ENCODE measurements at places on chromosomes 7 and 10.

DNA sequence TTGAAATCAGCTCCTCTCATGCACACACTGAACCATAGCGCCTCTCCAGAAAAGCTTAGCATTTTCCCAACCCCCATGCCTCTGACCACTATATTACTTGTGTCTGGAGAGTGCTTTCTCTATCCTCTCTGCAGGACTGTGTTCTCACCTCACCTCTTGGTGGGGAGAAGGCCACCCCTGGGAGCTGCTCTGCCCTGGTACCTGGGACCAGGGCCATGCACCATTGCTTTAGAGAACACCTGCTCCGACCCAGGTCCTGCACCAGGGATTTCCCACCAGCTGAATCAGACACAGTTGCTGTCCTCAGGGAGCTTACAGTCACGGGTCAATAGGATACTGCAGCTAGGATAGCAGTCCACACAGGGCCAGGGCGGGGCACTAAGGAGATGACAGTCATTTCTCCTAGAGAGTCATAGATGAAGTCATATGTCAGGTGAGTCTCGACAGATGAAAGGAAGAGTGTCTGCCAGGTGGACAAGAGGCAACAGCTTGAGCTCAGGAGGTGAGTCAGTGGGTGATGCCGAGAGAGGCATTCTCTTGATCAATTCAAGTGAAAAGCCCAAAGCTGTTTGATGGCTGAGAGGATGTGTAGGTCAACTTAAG is 619 bp upstream of the LMTK2 start:
- peak; percentile 2 for DNase-seq

- DNase-seq = no peak
Observed at GRCh38 chr10:112124866-112125265, 58.7 kb downstream of the GPAM start.

DNA sequence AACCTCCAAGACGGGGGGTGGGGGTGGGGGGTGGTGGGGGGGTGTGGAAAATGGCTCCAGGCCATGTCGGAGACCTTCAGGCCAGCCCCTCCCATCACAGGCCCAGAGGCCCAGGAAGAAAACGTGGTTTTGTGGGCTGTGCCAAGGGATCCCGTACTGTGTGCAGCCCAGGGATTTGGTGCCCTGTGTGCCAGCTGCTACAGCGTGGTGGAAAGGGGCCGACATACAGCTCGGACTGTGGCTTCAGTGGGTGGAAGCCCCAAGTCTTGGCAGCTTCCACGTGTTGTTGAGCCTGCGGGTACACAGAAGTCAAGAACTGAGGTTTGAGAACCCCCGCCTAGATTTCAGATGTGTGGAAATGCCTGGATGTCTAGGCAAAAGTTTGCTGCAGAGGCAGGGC is 259.7 kb downstream of the HGF start:
- DNase-seq = no peak

GRCh38 chr7:22572292-22572691 is 72.3 kb upstream of the STEAP1B start:
- no peak for DNase-seq

- no peak for DNase-seq
Observed at GRCh38 chr10:26790221-26790995, 70.3 kb downstream of the ABI1 start.

- no peak for DNase-seq
Observed at GRCh38 chr7:17184805-17185689, 113.4 kb upstream of the AHR start.

DNA sequence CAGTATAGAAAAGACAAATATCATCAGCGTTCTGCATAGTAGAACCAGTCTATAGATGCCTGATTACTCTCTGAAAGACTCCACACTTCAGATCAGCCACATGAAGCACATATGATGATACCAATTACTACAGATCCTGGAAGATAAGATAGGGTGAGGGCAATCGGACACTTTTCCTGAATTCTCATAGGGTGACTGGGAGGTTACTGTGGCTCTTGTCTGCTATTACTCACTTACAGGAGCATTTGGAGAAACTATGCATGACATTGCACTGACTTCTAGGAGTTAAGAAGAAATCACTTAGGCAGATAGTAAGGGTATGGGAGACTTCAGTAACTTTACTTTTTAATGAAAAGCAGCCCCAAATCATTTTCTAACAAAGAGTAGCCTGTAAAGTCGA is 1140.9 kb downstream of the XPNPEP1 start:
- no peak for DNase-seq

GRCh38 chr7:122309421-122309820 is 4.9 kb upstream of the FEZF1 start:
- no peak for DNase-seq

DNA sequence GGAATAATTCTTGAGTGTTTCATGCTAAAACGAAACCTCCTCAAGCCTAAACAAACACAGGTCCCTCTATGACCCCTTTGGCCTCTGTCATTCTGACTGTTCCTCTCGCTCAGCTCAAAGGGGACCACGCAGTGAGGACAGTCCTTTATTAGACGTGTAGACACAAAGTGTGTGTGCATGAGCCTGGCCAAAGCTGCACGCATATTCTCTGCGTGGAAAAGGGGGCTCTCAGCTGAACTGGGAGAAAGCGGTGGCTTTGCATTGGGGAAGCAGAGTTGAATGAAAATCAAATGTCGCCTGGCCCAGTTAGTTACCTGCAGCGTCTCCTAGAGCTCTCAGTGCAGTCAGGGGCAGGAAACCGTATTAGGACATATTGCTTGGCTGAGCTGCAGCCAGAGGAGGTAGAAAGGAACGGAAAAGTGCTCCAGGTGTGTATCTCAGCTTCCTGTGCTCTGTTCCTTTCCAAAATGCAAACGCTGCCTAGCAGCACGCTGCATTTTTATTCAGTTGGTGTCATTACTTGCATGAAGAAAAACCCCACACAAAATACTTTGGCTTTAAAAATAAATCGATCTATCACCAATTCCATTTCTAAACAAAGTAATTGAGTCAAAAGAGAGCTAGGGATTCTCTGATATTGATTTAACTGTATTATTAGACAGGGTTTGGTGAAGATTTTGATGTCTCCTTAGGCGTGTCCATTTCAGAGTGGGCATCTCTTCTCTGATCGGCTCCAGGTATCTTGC is 4.9 kb downstream of the GATA3 start:
- no peak for DNase-seq

- no peak for DNase-seq
Observed at GRCh38 chr7:100369105-100369504, 4.2 kb upstream of the PILRA start.

GRCh38 chr10:99172128-99172738 is 63.4 kb downstream of the HPSE2 start:
- no peak for DNase-seq

DNA sequence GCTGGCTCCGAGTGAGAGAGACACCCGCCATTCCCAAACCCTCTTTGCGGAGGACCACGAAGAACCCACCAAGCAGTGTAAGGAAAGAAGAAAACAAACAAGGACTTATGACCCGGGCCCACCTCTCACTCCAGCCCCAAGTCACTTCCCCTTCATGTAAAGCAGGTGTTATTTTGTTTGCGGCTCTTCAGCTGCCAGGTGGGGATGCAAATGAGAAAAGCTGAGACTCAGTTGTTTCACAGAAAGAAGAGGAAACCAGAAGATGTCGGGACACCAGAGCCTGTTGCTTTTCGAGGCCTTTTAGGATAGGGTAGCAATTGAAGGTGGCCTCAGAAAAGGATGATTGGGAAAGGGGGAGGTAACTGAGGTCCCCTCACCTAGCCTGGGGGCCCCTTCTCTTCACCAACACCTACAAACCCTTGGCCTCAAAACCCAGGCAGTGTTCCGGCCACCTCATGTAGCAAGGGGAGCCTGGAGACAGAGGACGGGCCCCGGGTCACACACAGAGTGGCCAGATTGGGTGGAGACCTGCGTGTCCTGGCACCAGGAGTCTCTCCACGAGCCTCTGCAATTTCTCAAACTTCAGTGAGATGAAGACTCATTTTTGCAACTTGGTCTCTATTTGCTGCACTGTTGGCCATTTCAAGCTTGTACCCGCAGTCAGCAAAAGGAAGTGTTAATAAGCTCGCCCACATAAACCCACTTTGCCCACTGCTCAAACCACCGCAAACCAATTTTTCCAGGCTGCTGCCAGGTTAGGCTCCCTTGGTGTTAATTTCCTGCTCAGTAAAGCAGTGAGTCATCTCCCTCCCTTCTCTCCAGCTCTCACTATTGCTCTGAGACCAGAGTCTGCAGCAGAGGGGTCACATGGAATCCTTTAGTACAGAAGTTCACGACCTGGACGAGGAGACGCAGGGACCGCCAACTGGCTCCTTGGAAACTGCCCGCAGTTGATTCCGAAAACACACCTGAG is 45.5 kb downstream of the AOC1 start:
- DNase-seq = no peak

DNA sequence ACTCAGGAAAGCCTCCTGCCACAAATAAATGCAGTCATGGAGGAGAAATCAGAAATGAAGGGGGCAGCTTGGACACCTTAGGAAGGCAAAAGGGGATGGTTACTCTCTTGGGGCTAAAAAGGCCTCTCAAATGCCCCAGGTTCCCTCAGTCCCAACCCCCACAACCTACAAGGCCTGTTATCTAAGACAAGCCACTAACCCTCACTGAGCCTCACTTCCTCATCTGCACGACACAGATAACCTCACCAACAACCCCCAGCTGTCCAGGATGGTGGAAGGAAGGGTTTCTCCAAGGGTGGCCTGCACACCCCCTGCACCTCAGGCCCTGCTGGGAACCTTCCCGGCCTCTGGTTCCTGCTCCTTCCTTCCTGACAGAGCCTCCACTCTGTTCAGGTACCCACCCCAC is 29.2 kb downstream of the SORBS1 start:
- DNase-seq = no peak

DNA sequence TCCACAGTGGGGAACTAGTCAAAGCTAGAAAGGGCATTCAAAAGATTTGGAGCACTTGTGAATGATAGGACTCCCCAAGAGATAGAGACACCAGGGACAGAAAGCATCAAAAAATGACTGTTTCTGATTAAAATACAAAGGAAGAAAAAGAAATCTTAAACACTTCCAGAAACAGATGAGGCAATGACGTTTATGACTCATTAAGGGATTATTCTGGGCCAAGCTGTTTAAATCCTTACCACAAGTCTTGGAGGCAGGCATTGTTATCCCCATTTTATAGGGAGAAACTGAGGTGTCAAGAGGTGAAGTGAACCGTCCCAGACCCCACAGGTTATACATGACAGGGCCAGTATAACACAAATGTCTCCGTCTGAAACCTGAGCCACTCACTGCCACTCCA is 68.3 kb upstream of the AMPH start:
- DNase-seq = no peak

DNA sequence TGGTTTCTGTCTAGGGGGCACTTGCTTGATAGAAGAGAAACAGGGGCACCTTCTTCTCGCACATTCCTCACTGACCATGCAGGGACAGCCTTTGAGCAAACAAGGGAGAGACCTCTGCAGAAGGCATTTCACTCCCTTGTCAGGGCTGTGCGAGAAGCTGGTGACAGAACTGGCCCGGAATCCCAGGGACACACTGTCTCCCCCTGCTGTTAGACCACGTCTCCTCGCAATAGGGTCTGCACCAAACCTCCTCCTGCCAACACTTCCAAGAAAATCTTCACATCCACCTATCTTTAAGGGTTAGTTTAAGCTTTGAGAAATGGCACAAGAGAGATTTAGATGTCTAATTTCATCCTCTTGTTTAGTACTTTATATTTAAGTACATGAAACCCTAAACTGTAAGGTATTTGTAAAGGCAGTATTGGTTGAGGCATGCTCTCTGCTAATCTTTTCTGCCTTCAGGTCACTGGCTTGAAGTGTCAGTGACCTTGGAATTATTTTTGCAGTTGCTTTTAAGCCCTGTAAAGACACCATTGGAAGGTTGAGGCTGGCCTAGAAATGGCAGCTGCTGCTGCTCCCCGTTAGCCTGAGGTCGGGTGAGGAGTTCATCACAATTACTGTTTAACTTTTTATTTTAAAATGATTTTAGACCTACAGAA is 37.0 kb downstream of the RBM20 start:
- peak; percentile 25 for DNase-seq

- DNase-seq = no peak
Observed at GRCh38 chr7:65840446-65840845, 32.4 kb upstream of the VKORC1L1 start.

DNA sequence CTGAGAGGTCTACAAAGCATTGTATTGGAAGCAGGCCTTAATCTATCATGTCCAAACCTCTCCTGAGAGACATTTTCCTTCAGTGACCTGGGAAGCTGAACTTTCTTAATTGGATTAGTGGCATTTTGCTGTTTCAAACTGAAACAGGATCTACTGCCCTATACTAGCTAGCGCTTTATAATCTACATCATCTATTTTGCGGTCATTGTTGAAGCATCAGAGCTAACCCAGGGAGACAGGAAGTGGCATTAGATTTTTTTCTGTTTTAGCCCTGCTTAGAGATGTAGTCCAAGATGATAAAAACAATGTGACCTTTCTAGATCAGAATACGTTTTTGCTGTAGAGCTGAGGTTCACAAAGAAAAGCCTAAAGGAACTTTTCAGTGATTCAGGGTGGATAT is 147.4 kb upstream of the AGR3 start:
- no peak for DNase-seq

- no peak for DNase-seq
Observed at GRCh38 chr10:43267811-43268210, 946 bp upstream of the RASGEF1A start.

- DNase-seq = peak; percentile 40
Observed at GRCh38 chr7:37081436-37081835, 357.1 kb upstream of the AOAH start.

DNA sequence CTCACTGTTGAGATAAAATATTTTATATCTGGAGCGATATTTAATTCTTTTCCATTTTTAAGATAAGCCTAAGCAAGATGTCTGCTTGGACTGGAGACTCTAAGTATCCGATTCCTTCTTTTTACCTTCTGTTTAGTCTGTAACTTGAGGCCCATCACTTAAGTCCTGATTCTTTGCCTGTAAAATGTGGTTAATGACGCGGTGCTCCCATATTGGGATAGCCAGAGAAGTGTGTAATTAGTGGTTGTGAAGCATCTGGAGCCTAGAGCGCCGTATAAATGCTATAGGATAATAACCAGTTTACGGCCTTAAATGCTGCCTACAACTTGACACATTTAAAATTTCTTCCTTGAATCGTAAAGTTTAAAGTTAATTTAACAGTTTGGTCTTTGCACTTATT is 132.9 kb downstream of the CHN2 start:
- no peak for DNase-seq

- DNase-seq = no peak
Observed at GRCh38 chr7:30562498-30562897, 32.2 kb upstream of the GARS1 start.

GRCh38 chr10:35058134-35058533 is 32.0 kb downstream of the CUL2 start:
- DNase-seq = no peak

DNA sequence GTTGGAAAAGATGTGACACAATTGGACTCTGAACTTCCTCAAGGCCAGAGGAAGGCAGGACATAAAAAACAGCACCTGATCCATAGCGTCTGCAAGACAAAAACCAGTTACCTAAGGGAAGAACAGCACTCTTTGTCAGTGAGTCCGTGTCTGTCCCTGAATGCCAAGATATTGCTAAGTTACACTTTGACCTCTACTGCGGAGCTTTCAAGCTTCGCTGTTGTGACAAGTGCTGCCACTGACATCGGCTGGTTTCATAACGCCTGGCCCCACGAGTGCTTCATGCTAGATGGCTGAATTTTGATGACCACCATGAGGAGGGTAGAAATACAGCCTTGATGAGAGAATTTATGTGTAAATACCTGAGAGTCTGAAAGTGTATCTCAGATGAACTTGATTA is 49.7 kb upstream of the JAZF1 start:
- no peak for DNase-seq

GRCh38 chr7:1920266-1920681 is 250.2 kb downstream of the ELFN1 start:
- peak; percentile 44 for DNase-seq

- DNase-seq = no peak
Observed at GRCh38 chr10:8374334-8374733, 319.8 kb downstream of the GATA3 start.
